Activated gamma-delta T cell treated with Interleukin-2 at 50 U/mL for 16 hours (primary cell): ENCODE measurements at places on chromosomes 5 and 9.

GRCh38 chr5:37921452-37921851 lies 81.6 kb upstream of the GDNF start:
- DNase-seq = no peak

GRCh38 chr9:112581469-112582176 lies 95.0 kb downstream of the KIAA1958 start:
- DNase-seq = no peak

- DNase-seq = no peak
Observed at GRCh38 chr5:134174841-134175839, 1.6 kb downstream of the SKP1 start.

GRCh38 chr5:93674138-93674537 lies 67.3 kb downstream of the POU5F2 start:
- DNase-seq = no peak

DNA sequence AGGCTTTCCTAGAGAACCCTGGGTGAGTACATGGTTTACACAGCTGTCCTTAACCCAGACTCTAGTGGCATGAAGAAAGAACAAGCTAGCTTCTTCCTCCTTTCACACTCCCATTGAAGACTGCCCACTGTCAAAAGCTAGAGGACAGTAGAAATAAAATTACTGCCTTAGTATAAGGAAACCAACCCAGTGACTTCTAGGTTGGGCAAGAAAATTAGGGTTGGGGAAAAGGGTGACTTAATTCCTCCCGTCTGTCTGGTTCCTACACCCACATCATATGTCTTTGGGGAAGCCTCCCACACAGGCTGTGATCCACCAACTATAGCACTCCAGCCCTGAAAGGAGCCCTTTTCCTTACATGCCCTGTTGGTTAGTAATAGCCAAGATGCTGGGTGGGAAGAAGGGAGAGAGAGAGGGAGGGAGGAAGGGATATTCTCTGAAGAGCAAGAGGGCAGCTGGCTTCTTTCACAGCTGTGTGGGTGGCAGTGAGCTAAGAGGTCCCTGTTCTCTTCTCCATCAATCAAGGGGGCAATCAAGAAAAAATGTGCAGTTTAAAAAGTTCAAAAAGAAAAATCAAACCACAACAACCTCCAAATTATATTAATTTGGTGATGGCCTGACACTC lies 21.7 kb downstream of the HBEGF start:
- DNase-seq = no peak

DNA sequence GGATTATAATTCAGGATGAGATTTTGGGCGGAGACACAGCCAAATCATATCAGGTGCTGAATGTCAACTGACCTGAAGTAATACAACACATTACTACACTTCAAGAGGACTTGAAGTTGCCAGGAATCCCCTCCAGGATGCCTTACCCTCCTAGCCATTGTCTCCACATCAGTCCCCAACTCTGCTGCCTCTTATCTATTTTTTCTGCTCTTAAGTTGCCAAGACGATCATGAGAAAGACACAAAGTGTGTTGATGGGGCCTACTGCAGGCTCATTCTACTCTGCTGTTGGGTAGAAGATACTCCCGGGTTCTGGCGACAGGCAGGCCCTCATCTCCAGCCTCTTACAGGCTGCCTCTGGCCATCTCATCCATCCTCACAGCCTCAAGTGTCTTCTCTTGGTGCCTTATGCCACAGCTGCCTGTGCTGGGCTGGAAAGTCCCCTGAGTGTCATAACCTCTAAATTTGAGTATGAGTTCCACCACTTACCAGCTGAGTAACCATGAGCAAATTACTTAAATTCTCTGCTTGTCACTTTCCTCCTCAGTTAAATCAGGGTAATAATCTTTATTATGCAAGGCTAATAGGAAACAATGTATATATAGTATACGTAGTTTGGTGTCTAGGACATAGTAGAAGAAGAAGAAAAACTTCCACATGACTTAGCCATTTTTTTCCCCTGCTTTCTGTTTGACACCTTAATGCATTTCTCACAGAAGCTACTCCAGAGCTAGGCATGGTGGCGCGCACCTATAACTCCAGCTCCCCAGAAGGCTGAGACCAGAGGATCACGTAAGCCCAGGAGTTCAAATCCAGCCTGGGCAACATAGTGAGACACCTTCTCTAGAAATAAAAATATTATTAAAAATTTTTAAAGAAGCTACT lies 73.0 kb upstream of the SNX2 start:
- no peak for DNase-seq

DNA sequence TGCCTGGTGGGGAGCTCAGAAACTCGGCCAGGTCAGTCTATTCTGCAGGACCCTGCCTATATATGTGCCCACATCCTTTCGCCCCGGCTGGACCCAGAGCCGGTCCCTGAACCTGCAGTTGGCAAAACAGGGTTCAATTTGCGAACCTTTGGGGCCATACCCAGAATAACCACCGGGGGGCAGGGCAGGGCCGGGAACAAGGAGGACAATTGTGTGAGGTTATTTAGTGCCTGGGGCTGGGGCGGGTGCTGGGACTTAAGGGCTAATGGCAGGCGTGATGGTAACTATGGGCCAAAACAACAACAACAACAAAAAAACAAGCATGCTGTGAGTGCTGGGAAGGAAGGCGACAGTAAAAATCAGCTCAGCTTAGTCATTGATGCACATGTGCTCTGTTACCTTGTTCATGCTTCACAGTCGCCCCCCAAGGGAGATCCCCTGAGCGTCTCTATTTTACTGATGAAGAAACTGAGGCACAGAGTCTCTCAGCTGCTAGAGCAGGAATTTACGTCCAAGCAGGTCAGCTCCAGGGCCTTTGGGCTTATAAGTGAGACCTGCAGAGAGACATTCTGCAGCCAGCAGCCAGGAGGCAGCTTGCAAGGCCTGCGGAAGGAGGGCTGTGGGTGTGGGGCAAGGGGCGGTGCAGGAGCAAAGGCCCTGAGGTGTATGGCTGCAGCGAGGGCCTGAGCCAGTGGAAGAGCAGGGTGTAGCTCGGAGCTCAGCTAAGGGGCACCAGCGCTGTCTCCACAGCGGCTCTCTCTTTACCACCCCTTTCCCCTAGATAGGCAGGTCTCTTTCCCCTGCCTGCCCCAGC lies 106.0 kb downstream of the PHF2 start:
- peak; percentile 44 for DNase-seq

- no peak for DNase-seq
Observed at GRCh38 chr5:75653521-75653920, 42.3 kb downstream of the ANKDD1B start.

DNA sequence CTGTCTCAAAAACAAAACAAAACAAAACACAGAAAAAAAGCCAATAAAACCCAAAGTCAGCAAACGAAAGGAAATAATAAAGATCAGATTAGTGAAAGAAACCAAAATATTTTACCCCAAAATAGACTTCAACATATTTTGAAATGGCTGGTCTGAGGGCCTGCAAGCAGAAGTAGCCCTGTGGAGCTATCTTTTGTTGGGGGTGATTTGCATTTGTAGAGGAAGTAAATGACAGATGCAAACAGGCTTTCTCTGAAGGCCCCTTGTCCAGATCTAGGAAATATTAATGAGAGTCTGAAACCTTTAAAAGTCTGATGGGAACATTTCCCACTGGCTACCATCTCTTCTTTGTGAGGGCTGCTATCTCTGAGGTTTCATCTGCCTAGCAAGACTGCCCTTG lies 74.0 kb downstream of the GCNT4 start:
- DNase-seq = no peak

DNA sequence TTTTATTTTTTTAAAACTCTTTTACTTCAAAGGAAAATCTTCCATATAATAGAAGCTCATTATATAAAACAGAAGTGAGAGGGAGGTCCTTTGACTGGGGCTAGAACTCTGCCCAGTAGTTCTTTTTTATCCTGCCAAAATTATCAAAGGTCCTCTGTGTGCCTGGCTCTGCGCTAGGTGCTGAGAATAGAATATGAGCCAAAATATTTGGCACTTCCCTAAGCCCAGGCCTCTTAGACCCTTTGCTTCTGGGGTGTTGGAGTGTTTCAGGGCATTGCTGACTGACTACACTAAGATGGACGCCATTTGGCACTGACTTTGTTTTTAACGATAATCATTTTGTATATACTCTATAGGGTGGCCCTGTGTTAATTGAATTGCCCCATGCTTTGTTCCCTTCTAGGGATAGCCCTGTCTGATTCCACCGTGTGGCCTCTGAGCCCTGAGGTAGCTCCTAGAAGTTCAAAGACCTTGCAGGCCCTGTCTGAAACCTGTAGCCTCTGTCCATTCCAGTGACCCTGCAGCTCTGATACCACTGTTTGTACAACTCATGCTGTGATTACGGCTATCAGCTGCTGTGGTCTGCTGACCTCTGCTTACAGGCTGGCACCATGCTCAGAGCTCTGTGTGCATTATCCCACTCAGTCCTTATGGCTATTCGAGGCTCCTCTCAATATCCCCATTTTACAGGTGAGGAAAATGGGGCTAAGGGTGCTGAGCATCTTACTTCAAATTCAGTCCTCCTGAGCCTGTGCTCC lies 84.3 kb upstream of the SHB start:
- DNase-seq = no peak

DNA sequence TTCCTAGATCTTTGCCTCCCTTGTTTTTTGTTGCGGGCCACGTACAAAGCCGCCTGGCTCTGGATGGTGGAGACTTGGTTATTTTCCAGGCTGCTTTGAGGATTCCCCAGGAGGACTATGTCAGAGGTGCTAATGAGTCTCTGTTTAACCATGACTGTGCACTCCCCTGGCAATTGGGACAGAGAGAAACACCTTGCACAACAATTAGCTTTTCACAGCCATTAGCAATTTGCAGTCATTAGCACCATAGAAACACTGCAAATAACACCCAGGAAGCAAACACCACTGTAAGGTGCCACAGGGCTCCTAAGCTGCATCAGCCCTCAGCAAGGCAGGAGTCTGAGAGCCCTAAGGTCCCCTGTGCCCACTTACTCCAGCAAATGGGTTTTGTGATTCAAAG lies 201.0 kb upstream of the VLDLR start:
- no peak for DNase-seq

DNA sequence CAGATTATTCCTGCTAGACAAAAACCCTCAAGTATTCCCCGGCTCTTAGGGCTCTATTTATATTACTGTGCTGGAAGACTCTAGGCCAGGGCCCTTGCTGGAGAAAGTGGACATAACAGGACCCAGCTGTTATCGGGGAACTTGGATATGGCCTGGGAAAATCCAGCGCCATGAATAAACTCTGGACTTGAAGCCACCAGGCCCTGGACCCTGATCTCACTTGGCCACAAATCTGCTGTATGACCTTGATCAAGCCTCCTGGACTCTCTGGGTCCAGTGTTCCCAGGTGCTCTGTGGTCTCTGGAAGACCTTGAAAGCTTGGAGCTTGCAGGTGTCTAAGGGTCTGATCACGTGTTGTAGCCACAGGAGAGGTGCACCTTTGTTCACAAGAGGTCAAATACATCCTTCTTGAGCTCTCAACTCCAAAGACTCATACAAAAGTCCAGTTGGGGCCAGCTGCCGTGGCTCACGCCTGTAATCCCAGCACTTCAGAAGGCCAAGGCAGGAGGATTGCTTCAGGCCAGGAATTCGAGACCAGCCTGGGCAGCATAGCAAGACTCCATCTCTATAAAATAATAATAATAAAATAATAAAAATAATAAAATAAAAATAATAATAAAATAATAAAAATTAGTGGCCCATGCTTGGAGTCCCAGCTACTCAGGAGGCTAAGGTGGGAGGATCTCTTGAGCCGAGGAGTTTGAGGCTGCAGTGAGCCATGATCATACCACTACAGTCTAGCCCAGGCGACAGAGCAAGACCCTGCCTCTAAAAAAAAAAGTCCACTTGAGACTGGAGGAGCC lies 26.5 kb downstream of the COL27A1 start:
- no peak for DNase-seq

GRCh38 chr9:93801120-93801519 lies 154.0 kb downstream of the BARX1 start:
- DNase-seq = no peak

- no peak for DNase-seq
Observed at GRCh38 chr5:54626407-54626806, 108.8 kb downstream of the SNX18 start.

- no peak for DNase-seq
Observed at GRCh38 chr5:173572431-173573125, 43.9 kb downstream of the BOD1 start.

DNA sequence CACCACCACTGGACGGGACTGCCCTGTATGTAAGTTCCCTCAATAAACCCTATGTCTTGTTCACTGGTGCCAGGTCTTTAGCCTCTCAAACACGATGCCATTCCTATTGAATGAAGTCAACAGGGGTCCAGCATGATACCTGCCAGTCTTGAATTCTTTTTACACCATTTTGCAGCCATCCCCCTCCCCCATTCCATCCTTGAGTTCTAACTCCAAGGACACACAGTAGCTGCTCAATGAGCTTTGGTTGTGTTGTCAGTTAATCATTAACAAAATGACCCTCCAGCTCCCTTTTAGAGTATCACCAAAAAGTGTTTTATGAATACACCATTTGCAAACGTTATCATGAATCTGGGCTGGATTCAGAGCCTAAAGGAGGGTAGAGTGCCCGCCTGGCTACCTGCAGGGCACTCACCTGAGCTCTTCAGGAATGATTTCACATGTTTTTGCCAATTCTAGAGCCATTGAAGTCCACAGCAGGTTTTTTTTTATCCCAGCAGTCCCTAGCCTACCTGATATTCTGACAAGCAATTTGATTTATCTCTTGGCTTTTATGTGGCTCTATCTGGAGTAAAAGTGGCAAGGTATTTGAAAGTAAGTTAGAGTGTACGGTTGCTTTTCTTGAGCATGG lies 271.8 kb downstream of the SMARCA2 start:
- no peak for DNase-seq

DNA sequence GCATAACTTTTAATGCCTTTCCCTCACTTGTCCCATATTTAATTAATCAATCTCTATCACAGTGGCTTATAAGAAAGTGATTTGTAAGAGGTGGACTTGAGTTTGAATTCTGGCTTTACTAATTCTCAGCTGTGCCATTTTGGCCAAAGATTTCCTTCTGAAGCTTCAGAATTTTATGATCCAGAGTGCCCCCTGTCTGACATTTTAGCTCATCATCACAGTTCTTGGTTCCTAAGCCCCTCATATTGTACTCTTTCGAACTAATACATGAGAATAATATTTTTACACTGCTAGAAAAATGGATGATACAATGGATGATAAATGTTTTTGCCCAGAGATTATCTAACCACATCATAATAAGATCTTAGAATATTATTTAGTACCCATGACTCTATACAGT lies 1014.1 kb downstream of the PTPRD start:
- DNase-seq = no peak

GRCh38 chr5:180178531-180179441 lies 30.2 kb downstream of the RASGEF1C start:
- no peak for DNase-seq
